Epithelial cell of proximal tubule (primary cell): ENCODE measurements at places on chromosomes 5 and 9. TPM values are rescaled to one million over a fixed set of nuclear protein-coding genes. Genes with fewer than 3 reads are reported as not detected.

- DNase-seq = no peak
These were observed 186.6 kb downstream of the ATP10B start for GRCh38 chr5:160665460-160665859.

GRCh38 chr9:128162215-128163026, 2.4 kb downstream of the BBLN start:
- no peak for DNase-seq

KIF4B gene
- not detected in 2 replicates for total RNA-seq

DNA sequence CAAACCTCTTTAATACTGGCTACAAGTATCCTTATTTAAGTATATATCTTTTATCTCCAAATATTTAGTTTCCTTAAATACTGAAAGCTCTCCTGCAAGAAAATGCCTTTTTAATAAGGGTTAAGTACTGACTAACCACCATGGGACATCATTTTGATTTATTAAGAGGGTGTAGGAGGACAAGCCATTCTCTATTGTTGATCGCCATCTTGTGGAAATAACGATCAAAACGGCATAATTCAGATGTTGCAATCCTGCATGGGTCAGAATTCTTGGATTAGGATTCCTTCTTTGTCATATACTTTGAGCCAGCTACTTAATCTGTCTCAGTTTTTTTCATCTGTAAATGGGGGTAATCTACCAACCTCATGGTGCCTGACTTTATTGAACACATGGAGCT, 28.7 kb upstream of the C5orf46 start:
- peak; percentile 9 for DNase-seq

SCGB3A2 gene
- not detected in 2 replicates for total RNA-seq

DNA sequence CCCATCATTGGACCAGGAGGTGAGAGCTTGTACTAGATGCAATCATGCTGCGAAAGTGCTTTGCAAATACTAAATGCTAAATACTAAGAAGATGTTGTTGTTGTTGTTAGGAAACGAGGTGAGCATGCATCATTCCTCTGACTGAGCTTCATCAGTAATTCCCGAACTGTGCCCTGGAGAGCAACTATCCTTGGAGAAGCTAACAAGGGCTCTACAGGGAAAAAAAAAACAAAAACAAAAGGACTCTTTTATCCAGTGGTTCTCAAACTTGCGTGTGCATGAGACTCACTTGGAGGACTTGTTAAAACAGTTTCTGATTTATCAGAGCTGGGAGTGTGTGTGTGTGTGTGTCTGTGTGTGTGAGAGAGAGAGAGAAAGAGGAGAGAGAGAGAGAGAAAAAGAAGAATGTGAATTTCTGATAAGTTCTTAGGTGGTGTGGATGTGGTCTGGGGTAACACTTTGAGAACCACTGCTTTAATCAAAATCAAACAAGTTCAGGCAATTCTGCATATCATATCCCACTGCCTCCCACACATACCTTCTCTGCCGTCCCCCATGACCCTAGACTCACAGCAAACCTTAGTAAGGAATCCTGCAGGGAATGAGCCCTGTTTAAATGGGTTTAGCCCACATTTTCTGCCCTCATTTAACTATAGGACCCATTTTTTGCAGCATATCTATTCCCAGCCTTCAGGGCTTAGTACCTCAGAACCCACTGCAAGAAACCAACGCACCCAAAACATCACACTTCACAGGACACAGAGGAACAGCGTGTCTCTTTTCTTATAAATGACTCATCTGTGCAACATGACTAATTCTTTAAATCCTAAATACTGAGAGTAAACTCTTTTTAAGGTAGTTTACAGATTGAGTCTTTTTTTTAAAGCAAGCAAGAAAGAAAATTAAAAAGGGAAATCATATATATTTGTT, 48.9 kb downstream of the PDE6A start:
- peak; percentile 56 for DNase-seq

DNA sequence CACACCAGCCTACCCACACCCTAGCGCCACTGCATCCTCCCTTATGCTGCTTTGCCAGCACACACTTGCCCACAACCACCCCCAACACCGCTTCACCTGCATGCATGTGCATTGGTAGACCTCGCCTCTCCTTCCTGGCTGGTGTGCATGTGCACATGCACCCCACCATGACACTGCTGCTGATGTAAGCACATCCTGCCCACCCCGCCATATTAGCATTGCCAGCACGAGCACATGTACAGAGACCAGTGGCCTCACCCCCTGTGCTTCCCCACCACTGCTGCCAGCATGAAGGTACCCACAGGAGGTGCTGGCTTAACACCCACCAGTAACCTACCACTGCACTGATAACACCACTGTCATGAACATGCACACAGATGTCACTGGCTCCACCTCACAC, 218.2 kb downstream of the SLCO4C1 start:
- DNase-seq = no peak
